Hematopoietic multipotent progenitor cell treated with erythropoietin and hydrocortisone succinate and interleukin-3 and kit ligand, for 17 days (in vitro differentiated cells): ENCODE measurements at places on chromosomes 16 and 17.

GRCh38 chr17:70030371-70030770 is 44.7 kb upstream of the KCNJ16 start:
- DNase-seq: no peak

DNA sequence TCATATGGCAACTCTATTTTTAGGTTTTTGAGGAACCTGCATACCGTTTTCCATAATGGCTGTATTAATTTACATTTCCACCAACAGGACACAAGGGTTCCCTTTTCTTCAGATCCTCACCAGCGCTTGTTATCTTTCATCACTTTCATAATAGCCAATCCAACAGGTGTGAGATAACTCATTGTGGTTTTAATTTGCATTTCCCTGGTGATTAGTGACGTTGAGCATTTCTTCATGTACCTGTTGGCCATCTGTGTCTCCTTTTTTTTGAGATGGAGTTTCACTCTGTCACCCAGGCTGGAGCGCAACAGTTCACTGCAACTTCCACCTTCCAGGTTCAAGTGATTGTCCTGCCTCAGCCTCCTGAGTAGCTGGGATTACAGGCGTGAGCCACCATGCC is 36.2 kb upstream of the ABCC3 start:
- DNase-seq: no peak

GRCh38 chr16:55367866-55368603 is 44.0 kb downstream of the IRX6 start:
- DNase-seq: no peak

GRCh38 chr16:29674188-29674587 is 4.8 kb upstream of the QPRT start:
- DNase-seq: no peak

DNA sequence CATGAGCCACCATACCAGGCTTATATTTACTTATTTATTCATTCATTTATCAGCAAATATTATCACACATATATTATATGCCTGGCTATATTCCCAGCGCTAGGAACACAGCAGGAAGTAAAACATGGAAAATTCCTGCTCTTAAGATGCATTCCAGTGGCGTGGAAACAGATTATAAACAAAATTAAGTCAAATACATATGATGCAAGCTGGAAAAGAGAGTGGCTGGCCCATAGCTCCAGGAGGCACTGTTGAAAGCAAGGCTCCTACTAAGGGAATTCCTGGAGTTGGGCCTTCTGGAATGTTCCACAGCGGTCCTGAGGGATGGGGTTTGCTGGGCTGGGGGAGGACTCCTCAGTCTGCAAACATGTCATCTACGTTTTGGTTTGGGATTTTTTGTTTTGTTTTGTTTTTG is 18.4 kb downstream of the ADCY9 start:
- no peak for DNase-seq

DNA sequence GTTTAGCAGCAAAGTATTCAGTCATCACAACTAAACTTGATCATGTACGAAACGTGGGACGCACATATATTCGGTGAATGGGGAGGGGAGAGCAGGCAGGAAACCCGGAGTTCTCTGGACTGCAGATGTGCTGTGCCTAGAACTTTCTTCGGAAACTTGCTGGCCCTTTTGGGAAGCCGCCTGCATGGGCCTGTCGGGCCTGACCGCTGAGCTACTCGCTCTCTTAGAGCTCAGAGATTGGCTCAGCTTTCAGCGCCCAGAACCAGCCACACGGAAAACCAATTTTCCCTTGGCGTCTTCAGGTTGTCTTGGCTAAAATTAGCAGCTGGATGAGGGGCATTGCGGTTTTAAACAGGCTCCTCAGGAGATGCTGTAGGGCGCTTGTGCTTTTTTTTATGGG is 38.1 kb downstream of the ZDHHC7 start:
- DNase-seq: no peak

GRCh38 chr17:19461116-19461515 is 50.1 kb downstream of the RNF112 start:
- no peak for DNase-seq

DNA sequence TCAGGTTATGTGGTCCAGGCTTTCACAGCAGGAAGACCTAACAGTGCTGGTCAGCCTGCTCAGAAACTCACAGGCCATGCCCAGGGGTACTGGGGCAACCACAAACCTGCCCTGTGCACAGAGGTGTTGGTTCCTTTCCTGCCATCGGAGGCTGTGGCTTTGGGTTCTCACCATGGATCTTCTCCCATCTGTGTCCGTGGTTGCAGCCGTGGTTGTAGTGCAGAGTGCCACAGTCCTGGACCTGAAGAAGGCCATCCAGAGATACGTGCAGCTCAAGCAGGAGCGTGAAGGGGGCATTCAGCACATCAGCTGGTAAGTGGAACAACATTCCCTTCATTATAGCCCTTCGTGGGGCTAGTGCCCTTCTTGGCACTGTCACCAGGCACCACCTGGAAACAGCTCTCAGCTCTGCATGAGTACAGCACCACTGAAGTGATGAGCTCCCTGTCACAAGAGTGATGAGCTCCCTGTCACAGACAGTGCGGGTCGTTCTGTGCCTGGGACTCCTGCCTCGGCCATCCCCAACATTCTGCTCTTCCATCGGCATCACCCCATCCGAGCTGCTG is 2.0 kb downstream of the SNRNP25 start:
- no peak for DNase-seq

- peak; percentile 10 for DNase-seq
Observed at GRCh38 chr16:80610481-80611156, 69.8 kb downstream of the DYNLRB2 start.

DNA sequence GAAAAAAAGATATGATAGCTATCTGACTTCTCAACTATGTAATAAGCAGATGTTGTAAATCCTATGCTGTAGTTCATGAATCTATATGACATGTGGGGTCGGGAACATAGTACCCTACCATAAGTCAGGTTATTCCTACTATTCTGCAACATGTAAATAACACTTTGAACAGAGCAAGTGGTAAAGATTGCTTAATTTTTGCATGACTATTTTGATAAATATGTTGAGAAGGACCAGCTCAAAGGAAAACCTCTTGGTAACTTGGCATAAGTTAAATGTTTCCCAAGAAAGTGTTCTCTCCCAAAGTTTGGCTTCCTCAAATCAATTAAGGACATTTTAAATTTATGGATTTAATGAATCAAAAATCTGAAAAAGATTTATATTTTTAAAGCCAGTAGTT is 62.1 kb downstream of the ABHD15 start:
- DNase-seq: no peak

DNA sequence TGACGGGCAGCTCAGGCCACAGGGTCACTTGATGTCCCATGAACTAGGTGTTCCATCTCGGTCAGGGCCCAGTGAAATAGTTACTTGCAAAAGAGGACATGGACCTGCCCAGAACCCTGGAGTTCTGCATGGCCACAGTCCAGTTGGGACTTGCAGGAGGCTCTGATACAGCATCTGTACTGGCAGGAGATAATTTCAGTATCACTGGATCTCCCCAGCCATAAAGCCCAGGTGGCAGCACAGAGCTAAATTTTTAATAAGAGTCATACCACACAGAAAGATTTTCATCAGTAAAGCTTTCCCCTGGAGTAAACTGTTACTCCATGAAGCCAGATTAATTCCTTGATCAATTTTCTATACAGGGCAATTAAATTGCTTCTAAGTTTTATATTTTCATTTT is 18.0 kb upstream of the SLC16A5 start:
- peak; percentile 27 for DNase-seq

DNA sequence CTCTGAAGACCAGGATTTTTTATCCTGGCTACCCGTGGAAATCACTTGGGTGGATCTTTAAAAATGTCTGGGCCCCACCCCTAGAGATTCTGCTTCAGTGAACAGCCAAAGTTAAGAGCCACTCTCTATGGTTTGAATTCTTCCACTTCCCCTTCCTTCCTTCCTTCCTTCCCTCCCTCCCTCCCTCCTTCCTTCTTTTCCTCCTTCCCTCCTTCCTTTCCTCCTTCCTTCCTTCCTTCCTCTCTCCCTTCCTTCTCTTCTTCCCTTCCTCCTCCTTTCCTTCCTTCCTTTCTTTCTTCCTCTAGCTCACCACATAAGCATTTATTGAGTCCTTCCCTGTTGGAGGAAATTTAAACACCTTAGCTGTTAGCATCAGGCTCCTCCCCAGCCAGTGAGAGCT is 203.6 kb downstream of the KATNIP start:
- DNase-seq: no peak

DNA sequence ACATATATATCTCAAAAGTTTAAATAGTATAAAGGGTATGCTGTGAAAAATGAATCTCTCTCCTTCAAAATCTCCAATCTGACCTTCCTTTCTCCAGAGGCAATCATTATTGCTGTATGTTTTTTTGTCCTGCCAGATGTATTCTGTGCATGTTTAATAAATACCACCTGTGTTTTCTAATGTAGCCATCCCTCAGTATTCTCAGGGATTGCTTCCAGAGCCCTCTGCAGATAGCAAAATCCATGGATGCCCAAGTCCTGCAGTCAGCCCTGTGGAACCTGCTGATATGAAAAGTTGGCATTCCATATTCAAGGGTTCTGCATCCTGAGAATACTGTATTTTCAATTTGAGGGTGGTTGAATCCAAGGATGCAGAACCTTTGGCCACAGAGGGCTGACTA is 42.9 kb downstream of the BPTF start:
- no peak for DNase-seq

- DNase-seq: no peak
Observed at GRCh38 chr16:7363422-7364417, 31.1 kb downstream of the RBFOX1 start.
